ENCODE measurements at places on chromosomes 3 and 15.

DNA sequence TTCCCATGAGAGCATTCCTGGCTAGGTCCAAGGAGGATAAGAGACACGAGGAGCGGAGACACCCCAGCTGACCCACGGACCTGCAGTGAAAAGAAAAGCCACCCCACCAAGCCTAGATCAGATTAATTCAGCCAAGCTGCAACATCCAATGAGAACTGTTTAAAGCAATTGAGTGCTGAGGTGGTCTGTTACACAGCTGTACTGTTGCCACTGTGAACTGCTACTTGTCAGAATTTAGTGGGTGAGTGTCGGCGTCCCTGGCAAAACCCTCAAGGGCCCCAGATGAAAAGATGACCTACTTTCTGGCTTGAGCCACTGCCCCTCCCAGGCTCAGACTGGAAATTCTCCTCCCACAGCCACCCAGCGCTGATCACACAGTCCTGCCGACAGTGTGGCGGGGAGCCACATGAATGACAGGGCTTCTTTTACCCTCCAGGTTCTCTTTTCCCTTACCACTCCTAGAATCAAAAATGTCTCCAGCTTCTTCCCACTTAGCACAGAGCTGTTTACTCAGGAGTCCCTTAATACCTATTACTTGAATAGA lies 26.4 kb upstream of the KBTBD12 start:
- ATAC-seq: no peak

DNA sequence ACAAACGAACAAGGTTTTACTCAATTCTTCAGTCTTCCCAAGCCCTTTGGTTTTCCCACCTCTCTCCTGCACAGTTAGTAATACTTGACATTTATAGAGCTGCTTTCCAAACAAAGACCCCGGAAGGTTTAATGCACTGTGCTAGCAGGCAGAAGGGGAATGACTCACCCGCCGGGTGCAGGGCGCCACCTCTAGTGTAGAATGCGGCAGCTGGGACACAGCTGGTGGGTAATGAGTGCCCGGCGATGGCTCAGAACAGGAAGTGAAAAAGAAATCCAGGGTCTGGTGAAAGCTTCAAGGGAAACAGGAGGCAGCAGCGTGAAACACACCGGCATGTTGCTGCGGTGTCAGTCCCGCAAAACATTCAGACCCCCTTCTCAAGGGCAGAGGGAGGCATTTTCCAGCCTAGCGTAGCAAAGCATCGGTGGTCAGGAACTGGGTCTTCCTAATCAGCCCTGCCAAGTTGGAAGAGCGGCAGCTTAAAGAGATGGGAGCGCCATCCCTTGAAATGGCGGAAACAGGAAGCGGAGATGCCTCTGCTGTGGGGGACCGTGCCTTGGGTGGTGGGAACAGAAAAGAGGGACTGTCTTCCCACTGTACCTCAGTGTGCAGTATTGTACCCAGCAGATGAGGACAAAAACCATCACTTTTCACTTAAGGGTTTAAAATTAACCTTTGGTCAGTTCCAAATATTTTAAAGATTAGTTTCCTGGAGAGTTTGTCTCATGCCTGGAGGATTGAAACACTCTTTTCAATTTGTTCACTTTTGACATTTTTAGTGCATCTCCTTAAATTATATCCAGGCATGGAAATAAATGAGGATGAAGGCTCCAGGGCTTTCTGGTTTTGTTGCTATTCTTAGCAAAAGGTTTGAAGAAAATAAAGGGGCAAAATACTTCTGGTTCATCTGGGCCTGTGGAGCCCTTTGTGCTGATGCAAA lies 160.7 kb upstream of the MCTP2 start:
- ATAC-seq: no peak

DNA sequence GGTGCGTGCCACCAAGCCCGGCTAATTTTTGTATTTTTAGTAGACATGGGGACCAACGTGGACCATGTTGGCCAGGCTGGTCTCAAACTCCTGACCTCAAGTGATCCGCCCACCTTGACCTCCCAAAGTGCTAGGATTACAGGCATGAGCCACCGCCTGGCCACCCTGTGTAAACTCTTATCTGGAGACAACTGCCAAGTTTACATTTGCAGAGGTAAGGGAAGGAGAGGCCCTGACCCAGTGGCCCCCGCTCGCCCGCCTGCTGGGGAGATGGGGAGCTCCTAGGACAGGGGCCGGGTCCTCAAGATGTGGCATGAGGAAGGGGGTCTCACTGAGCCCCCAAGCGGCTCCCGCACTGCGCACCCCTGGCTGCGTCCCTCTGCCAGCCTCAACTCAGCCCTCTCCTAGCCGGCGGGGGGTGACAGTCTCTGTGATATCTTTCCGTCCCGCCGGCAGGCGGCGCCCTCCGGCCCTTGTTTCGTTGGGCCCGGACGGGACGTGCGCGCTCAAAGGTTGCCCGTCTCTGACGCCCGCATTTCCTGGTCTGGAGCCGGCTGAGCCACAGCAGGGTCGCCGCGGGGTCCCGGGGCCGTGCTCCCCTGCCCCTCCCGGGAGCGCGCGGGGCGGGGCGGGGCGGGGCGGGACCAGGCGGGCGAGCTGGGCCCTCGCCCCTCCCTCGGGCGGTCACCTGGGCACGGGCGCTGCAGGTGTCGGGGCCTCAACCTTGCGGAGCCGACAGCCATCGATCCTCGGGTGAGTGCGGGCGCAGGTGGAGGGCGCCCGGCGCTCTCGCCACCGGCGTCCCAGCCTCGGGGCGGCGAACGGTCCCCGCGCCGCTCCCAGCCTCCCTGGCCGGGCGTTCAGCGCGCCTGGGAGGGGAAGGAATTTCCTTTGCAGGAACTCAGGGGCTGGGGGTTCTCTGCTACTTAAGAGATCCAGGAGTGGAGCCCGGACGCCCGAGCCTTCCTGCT lies at the start of gene GPR160:
GPR160 (plus strand) TSS at position 533 of the 971 bp plus-strand sequence. CDS start 45,978 bp downstream, outside the sequence.
- peak; percentile 79 for ATAC-seq

DNA sequence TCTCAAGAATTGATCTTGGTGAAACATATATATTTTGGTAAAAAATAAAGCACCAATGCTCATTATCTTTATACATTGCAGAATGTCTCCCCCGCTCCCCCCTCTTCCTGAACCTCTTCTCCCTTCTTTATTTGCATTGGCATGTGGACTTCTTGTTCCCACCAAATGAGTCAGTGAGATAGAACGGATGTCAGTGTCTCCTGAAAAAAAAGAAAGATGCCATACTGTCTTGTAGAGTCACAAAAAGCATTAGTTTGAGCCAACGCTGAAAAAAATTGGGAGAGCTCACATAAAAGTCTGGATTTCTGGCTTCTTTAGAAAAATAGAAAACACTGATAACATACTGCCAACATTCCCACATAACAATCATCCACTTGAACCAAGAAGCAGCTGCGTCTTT lies 32.0 kb upstream of the STXBP5L start:
- ATAC-seq: no peak

DNA sequence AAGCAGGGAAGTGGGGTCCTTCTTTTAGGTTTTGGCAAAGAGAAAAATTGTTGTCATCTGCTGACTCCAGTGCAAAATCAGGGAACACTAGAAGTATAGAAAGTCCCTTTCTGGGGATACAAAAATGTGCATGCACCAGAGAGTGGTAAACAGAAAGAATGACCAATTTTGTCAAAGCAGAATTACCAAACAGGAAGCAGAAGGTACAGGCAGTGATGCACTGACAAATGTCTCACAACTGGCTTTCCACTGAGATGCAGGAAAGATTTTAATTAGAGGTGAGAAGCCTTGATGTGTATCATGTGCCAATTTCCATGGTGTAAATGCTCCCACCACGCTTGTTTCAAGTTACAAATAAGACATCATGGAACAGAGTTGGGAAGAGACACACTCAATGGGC lies 66.0 kb downstream of the TRIM69 start:
- no peak for ATAC-seq

- no peak for ATAC-seq
These were observed 45.1 kb downstream of the MAP4 start for GRCh38 chr3:47971081-47971480.

DNA sequence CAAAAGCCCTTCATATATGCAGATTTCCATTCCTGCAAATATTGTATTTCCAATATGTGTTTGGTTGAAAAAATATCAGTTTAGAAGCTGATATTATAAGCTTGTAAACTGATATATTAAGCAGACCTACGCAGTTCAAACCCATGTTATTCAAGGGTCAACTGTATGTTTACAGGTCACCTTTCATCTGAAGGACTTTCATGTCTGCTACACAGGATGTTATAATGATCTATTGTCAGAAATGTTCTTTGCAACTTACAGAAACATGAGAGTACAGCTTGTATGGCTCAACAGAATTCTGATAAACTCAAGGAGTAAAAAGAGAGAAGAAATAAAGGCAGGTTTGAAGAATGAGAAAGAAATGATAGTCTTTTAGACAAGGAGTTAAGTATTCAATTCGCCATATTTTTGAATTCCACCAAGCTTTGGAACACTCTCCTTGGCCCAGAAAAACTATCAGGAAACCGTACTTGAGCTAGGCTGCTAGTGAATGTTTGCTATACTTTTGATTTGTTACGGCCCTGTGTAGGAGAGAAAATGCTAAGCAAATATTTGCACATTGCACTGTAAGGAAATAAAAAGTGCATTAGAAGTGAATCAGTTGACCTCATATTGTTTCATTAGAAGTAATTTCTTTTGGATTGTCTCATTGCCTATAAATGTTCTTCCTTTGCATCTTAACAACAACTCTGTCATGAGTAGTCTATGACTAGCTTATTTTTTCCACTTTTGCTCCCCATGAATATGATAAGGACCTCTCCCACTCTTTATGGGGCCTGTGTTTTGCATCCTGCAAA lies 81.2 kb downstream of the NEK11 start:
- no peak for ATAC-seq

- no peak for ATAC-seq
These were observed 13.4 kb downstream of the SCAMP5 start for GRCh38 chr15:75008629-75009326.

DNA sequence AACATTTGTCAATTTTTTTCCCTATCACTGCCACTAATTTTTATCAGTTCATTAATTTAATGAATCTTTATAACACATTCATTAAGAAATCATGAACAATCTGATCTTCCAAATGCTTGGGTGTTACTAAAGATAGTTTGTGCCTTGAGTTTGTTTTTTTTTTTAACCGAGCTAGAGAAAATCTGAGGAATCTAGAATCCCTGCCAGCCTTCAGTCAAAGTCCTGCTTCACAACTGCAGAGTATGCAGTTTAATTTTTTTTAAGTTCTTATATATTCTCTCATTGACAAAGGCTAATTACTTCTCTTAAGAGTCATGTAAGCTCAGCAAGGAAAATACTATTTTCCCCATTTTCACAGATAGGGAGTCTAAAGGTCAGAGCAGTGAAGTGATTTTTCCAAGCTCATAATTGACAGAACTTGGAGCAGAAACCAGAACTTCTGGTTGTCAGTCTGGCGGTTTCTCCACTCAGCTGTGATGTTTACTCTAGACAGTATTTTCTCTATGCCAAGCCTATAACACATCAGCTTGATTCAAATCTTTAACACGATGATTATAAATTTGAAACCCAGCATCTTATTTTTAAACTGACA lies 55.7 kb downstream of the TNIK start:
- no peak for ATAC-seq

GRCh38 chr15:60035344-60035743 lies 31.2 kb downstream of the FOXB1 start:
- ATAC-seq: no peak

GRCh38 chr3:99357131-99357530 lies 281.3 kb upstream of the COL8A1 start:
- no peak for ATAC-seq

- peak; percentile 97 for ATAC-seq
These were observed 10.9 kb downstream of the MESP1 start for GRCh38 chr15:89740137-89740536.

- no peak for ATAC-seq
These were observed 91.0 kb downstream of the CPN2 start for GRCh38 chr3:194259982-194260766.

GRCh38 chr15:59434481-59434880 lies 3.5 kb upstream of the FAM81A start:
- ATAC-seq: no peak

DNA sequence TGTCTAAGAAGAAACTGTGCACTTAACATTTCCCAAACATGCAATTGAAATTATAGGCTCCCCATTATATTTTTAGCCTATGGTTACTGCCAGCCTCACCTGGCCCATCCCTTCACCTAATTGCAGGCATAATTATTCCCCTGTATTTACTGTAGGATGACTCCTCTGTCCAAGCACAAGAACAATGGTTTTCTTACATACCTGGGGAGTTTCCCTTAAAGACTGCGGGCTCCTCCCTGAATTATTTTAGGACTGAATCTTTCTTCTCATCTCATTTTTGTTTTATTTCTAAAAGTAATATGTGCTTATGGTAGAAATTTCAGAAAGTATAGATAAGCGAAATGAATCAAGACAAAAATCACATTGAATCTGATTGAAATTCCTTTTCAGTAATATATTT lies 11.4 kb downstream of the TM4SF1 start:
- no peak for ATAC-seq
